A549 treated with dexamethasone at 1 μM for 4 hours (cell line): ENCODE measurements at places on chromosomes 16 and 17. TPM values are rescaled to one million over a fixed set of nuclear protein-coding genes. Genes with fewer than 3 reads are reported as not detected.

PRCD gene
- total RNA-seq: not detected in 5 replicates

TMEM235 gene
- total RNA-seq: not detected in 5 replicates

TLCD1 gene
- 27.5 to 45.5 TPM (median 40.7 TPM) in 5 replicates for total RNA-seq

ASPA gene
- total RNA-seq: not detected in 5 replicates

P2RX5 gene
- 16.9 to 25.6 TPM (median 24.9 TPM) in 5 replicates for total RNA-seq

CDH16 gene
- total RNA-seq: 7.7 to 11.6 TPM (median 9.9 TPM) in 5 replicates

CACNG3 gene
- total RNA-seq: not detected in 5 replicates

MTSS2 gene
- total RNA-seq: 66.0 to 127 TPM (median 117 TPM) in 5 replicates
